Activated naive CD4-positive, alpha-beta T cell (primary cell): ENCODE measurements at places on chromosomes 16 and 17.

GRCh38 chr17:42853597-42853967 lies 2.6 kb downstream of the AOC3 start:
- no peak for DNase-seq

GRCh38 chr17:38914741-38915638 lies 10.4 kb upstream of the LASP1NB start:
- no peak for DNase-seq

GRCh38 chr17:73600103-73600871 lies 44.0 kb downstream of the SDK2 start:
- no peak for DNase-seq

- no peak for DNase-seq
Measured at GRCh38 chr16:2121853-2122252, 13.8 kb downstream of the PKD1 start.

DNA sequence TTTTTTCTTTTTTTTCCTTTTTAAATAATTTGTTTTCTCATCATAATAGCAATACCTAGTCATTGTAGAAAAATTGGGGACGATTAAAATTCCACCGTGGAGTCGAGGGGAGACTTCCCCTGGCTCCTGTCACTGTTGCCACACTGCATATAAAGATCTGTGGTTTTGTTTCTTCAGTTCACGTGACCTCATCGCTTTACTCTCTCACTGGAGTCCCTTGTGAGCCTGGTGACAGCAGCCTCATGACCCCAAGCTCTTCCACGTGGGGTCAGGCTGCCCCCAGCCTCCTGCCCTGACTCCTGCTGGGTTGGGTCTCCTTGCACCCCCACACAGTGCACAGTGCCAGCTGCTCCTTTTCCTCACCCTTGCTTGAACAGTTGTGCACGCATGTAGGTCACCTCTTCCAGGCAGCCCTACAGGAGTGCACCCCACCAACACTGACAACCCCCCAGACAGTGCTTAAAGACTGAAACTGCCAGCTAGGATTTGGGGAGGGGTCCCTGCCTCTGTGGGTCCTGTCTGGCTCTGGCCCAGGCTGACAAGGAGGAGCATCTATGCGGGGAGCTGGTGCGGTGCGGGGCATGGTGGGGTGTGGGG lies 7.3 kb upstream of the METRNL start:
- no peak for DNase-seq

DNA sequence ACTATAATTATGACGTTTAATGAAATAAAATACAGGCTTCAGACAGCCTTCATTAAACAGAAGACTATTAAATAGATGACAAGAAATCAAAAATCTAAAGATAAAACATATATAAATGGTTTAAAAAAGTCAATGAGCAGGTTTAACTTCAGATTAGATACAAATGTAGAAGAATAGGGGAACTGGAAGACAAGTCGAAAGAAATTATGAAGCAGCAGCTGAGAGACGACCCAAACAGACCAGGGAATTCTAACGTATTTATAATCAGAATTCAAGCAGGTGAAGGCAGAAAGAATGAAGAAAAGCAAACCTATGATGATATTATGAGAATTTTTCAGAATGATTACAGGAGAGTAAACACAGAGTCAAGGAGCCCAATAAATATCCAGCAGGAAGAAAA lies 235.1 kb upstream of the XYLT1 start:
- no peak for DNase-seq

- no peak for DNase-seq
Measured at GRCh38 chr17:38867968-38868816, 1.7 kb upstream of the LASP1 start.

DNA sequence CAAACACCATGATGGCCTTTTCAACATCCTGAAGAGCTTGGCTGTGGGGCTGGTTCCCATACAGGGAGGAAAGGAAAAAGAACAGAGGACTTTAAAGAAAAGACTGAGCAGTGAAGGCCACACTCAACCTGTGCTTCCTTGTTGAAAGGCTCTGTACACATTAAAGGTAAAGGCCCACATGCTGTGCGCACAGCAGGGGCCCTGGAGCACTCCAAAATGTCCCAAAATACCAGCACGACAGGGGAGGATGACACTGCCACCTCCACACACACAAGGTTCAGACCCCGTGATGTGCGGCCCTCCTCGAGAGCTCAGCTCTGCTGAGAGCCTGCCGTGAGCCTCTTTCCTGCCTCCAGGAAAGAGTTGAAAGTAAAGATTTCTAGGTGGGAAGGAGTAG lies 36.5 kb downstream of the FANCA start:
- DNase-seq: no peak

DNA sequence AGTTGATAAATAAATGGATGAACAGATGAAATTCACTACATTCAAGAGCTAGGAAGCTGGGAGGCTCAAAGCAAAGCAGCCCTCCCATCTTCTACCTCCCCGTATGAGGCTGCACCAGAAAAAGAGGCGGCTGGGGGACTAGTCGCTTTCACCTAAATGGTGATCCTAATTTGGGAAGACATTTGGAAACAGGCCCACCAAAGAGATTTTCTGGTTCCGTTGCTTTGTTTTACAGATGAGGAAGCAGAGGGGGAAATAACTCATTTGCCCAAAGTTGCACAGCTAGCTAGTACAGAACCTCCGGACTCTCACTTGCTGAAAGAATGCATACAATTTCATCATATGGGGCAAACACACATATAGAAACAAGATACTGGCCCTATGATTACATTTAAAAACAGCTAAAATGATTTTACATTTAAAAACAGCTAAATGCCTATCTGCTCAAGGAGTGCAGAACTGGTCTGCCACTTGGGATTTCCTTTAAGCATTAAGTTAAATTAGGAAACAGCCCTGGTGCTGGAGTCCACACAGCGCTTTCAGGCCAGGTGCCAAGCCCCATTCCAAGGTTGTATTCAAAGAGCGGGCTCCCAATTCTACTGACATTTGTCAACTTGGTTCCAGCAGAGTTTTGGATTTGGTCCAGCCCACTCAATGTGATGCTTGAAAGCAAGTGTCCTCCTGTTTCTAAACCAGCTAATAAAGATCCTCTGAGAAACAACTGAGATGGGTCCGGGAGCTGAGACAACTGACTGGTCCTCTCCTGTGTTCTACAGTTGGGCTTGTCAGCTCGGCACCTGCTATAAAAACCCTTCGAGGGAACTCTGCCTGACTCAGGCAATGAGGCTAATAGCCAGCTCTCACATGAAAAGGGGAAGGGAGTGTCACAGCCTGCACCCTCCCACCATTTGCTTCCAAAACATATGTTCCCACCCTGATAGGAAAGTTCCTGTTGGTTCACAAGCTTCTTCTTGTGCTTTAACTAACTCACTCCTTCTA lies 11.7 kb downstream of the ERN1 start:
- no peak for DNase-seq

DNA sequence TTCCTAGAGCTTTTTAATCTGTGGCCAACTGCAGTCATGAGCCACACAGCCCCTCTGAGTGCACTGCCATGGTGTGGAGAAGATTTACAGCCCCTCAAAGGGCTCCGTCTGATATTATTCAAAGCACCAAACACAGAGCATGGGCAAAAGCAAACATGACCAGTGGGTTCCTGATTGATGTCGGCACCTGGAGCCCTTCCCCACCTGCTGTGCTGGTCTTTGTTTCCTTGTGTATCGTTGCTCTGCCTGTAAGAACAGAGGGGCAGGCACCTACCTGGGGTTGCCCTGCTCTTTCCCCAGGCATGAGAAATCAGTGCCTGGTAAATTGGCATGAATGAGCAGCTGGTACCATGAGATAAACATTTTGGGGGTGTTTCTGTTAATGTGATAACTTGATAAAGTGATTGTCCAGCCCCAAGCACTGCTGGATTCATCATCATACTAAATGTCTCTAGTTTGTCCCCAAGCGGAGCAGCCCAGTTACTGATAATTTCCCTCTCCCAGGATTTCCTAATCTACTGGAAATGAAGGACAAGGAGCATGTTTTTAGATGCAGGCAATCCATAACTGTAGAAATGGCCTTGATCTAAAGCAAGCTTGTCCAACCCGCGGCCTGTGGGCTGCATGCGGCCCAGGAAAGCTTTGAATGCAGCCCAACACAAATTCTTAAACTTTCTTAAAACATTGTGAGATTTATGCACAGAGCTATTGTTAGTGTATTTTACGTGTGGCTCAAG lies 5.0 kb upstream of the SPIRE2 start:
- no peak for DNase-seq

GRCh38 chr16:72853575-72854266 lies 194.2 kb downstream of the ZFHX3 start:
- no peak for DNase-seq

- DNase-seq: no peak
Measured at GRCh38 chr17:1920948-1921351, 91.1 kb downstream of the RPA1 start.

DNA sequence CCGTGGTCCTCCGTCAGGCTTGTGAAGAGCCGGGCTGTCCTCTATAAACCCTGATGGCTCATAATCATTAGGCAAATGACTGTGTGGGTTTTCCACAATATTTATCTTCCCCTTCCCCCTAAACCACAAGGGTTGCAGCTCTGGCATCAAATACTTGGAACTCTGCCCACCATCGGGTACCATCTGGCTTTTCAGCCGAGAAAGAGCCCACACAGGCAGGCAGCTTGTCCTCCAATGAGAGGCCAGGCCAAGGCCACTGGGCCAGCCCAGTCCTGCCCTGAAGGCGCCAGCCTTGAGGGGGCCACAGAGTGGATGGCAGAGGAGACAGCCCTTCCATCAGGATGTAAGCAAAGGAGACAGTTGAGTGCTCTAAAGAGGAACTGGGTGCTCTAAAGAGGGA lies 31.8 kb upstream of the NAT9 start:
- DNase-seq: no peak

GRCh38 chr16:86075839-86076440 lies 177.0 kb downstream of the IRF8 start:
- no peak for DNase-seq

- no peak for DNase-seq
Measured at GRCh38 chr17:82685291-82685690, 13.2 kb downstream of the RAB40B start.

- no peak for DNase-seq
Measured at GRCh38 chr17:17527534-17527933, 31.3 kb upstream of the RASD1 start.

- DNase-seq: no peak
Measured at GRCh38 chr17:38892083-38892482, 22.2 kb downstream of the LASP1 start.
